Activated CD8-positive, alpha-beta memory T cell treated with anti-CD3 and anti-CD28 coated beads, Interleukin-2, amount 10 ng/mL, durations not matched to agents 7 days and 5 days (primary cell): ENCODE measurements at places on chromosomes 3 and 15. TPM values are rescaled to one million over a fixed set of nuclear protein-coding genes. Genes with fewer than 3 reads are reported as not detected.

The MAP6D1 gene
- 0.70 TPM for total RNA-seq

The CEMIP gene
- not detected for total RNA-seq

The MYZAP gene
- not detected for total RNA-seq

The TJP1 gene
- total RNA-seq: not detected

DNA sequence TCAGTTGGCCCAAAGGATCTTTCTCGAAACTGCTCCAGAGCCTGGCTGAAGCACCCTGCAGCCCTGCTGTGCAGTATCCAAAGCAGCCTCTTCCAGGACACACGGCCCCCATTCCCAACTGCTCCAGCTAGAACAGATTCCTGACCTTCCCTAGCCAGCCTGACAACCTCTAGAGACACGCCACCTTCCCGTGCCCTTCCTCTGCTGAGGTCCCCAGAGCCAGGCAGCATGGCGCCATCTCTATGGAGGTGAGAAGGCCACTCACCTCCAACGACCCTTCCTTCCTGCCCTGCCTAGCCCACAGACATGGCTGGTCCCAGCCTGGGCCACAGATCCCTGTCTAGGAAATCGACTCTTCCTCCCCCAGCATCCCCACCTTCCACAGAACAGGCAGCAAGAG, 3.1 kb downstream of the KIF7 start:
- DNase-seq: no peak

- DNase-seq: no peak
Observed at GRCh38 chr3:105431200-105431599, 64.5 kb downstream of the ALCAM start.

DNA sequence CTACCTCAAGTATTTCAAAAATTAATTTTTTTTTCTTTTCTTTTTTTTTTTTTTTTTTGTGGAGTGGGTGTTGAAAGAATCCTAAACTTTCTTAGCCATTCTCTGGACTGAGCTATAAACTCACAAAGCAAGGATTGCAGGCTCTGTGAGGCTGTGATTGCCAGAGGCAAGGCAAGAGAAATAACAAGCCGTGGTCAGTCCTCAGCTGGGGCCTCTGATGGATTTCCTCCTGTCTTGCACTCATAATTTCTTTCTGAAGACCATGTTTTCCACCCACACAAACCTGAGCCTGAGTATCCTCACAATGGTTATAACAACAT, 1.3 kb downstream of the CX3CR1 start:
- DNase-seq: no peak

DNA sequence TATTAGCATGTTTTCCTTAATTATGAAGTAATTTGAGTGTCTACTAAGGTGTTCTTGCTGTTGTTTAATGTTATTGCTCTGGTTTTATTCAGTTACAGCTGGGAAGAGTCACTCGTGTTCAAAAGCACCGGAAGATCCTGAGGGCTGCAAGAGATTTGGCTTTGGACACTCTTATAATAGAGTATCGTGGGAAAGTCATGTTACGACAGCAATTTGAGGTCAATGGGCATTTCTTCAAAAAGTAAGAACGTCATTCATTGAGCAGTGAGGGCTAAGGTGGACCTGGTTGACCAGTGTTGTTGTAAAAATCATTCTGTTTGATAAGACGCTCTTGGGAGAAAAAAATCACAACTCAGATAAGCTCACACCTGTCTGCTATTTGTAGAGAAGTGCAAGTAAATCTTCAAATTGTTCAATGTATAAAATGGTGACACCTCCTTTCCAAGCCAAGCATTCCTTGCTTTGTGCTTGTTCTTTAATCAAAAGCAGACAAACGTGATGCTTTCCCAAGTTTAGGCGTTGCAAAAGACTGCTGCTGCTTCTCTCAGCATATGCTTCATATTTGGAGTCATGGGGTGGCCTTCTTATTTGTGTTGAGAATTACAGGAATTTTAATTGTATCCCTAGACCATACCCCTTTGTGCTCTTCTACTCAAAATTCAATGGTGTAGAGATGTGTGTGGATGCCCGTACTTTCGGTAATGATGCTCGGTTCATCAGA, 44.2 kb downstream of the SETD5 start:
- DNase-seq: no peak

DNA sequence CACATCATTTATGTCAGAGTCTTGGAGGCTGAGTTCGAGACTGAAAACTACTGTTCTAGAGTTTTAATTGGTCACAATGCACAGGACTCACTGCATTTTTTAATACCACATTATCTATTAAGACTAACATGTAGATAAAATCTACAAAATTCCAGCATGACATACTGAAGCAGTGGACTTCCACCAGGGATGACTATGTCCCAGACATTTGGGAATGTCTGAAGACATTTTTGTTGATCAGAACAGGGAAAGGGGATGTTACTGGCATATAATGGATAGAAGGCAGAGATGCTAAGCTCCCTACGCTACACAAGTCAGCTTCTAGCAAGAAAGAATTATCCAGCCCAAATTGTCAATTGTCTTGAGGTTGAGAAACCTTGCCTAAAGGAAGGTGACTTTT, 419.0 kb upstream of the TGFBR2 start:
- DNase-seq: no peak

GRCh38 chr3:134718726-134719125, 67.9 kb upstream of the KY start:
- DNase-seq: no peak

- DNase-seq: no peak
Observed at GRCh38 chr3:108089579-108089978, 1.3 kb downstream of the CD47 start.

DNA sequence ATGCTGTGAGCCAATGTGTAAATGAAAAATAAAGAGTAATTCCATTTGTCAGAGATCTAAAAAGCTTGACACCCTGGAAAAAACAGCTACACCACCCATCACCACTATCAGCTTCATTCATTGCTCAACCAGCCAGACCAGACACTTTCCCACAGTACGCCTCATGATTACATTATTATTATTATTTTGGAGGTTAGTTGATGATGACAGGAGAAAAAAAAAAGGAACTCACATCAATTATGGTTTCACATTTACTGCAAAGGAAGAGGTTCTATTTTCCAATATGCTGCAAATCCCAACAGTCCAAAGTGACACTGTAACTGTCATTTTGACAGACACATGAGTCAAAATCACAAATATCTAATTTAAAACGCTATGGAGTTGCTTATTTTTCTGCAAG, 134.7 kb upstream of the TSC22D2 start:
- no peak for DNase-seq

DNA sequence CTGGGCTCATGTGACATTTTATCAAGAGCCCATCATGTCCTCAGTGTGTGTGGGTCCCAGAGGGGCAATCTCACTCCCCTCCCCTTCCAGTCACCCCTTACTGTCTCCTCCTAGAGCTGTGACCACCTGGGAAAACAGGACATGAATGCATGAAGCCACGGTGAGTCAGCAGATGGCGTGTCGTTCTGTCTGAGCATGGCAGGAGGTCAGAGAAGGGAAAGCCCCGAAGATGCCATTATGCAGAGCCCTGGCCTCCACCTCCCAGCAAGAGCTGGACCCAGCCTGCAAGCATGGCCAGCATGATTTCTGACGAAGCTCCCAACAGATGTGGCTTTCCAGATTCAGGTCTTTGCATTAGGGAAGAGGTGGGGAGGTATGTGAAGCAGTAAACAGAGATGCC, 118.5 kb downstream of the TLE3 start:
- no peak for DNase-seq

GRCh38 chr15:93428150-93428549, 339.1 kb upstream of the RGMA start:
- DNase-seq: no peak

DNA sequence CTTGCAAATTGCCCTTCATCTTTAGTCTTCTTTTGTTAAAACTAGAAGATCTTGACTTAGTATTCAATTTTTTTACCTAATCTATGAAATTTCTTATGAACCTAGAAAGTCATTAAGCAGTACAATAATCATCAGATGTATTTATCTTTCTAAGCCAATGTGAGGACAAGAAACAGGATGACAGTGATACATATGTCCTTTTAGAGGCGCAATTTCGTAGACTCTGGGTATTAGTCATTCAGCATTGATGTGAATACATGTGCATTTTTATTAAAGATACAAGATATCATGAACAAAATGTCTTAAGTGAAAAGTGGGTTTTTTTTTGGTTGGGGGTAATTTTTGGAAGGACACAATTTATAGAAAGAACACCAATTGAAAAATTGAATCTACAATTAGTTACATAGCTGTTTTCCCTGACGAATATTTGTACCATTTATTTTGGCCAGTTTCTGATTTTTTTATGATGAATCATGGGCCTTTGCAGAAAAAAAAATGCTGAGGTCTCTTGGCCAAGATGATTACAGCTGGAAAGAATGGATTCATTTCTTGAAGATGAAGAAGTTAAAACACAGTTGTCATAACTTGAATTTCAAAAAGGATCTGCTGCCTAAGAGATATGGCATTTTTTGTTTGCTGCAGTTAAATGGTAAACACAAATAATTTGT, 48.9 kb upstream of the AGTR1 start:
- DNase-seq: no peak
